ENCODE measurements at places on chromosomes 11 and 22.
A peak's percentile ranks its signal among the peaks of the same experiment; 100 is the strongest.

DNA sequence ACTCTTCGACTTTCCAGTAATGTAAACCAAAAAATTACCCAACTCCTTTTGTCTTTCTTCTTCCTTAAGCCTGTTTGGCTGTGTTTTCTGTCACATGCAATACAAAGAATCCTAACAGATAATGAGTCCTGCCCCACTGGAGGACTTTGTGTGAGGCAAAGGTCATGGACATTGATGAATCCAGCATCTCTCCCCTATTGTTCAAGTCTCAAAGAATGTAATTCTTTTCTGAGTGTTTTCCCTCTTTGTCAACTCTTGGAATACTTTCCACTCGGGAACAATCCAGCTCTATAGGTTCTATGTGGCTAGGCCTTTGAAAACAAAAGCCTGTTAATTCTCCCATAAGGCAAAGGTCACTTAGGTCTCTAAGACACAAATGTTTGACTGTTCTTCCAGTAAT is 100.7 kb downstream of the FAR1 start:
- no peaks in the 10 kb centered on the region for H3K4me1 ChIP-seq
- no peaks in the 10 kb centered on the region for H3K36me3 ChIP-seq
- peaks cover 12% of the 10 kb centered on the region for H3K27me3 ChIP-seq
- H3K4me3 ChIP-seq: no peak overlapping the region
- H3K27ac ChIP-seq: no peak overlapping the region

- DNase-seq: no peak
- no peak overlapping the region for H3K27ac ChIP-seq
- H3K4me3 ChIP-seq: no peak overlapping the region
- H3K27me3 ChIP-seq: peaks cover 29% of the 10 kb centered on the region
- no peaks in the 10 kb centered on the region for H3K4me1 ChIP-seq
- H3K36me3 ChIP-seq: no peaks in the 10 kb centered on the region
Observed at GRCh38 chr11:8192896-8193209, 24.0 kb upstream of the RIC3 start.

DNA sequence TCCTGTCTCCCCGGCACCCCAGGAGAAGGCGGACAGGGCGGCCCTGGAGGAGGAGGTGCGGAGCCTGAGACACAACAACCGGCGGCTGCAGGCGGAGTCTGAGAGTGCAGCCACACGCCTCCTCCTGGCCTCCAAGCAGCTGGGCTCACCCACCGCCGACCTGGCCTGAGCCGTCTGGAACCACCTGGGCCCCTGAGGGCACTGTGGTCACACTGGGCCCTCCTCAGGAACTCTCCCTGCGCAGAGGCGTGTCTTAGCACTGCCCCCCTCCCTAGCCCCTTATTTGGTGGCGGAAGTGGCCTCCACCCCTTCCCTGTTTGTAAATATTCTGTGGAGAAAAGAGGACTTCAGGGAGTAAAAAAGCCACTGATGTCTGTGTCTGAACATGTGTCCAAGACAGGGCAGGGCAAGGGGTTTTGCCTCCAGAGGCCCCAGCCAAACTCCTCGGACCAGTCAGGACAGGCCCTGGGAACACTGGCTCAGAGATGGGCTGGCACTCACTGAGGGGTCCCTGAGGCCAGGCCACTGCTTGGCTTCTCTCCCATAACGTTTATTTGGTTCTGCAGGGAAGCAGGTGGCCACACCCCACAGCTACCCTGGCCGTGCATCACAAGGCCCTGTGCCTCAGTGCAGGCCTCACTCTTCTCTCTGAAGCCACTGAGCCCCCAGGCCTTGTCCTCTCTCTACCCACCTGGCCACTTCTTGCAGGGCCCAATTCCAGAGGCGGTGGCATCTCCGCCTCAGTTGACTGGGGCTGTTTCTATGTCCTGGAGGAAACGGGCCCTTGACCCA is 12.0 kb downstream of the RELA start:
- no peak for DNase-seq
- no peak overlapping the region for H3K27ac ChIP-seq
- no peak overlapping the region for H3K4me3 ChIP-seq
- no peaks in the 10 kb centered on the region for H3K27me3 ChIP-seq

- H3K4me3 ChIP-seq: no peak overlapping the region
- H3K27ac ChIP-seq: peak overlapping the region; percentile 84
- H3K27me3 ChIP-seq: no peaks in the 10 kb centered on the region
- DNase-seq: peak; percentile 95
- H3K4me1 ChIP-seq: peaks cover 27% of the 10 kb centered on the region
Observed at GRCh38 chr22:36081023-36081431, 52.4 kb upstream of the RBFOX2 start.

DNA sequence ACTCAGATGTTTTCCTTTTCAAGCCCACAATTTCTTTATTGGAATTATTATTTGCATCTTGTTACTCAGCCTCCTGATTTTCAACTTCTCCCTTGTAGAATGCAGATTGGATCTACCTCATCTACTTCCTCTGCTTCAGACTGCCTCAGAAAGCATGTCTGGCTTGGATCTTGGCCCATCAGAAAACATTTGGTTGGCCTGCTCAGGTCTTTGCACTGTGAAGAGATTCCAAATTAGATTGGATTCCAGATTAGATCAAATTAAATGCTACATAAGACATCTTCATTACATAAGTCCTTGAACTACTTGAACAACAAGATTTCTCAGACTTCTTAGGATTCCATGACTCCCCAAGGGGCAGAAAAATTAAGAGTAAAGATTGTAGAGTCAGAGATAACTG is 358.0 kb downstream of the DLG2 start:
- H3K36me3 ChIP-seq: no peaks in the 10 kb centered on the region
- H3K27me3 ChIP-seq: no peaks in the 10 kb centered on the region
- no peaks in the 10 kb centered on the region for H3K4me1 ChIP-seq
- no peak for DNase-seq
- H3K27ac ChIP-seq: no peak overlapping the region
- no peak overlapping the region for H3K4me3 ChIP-seq

DNA sequence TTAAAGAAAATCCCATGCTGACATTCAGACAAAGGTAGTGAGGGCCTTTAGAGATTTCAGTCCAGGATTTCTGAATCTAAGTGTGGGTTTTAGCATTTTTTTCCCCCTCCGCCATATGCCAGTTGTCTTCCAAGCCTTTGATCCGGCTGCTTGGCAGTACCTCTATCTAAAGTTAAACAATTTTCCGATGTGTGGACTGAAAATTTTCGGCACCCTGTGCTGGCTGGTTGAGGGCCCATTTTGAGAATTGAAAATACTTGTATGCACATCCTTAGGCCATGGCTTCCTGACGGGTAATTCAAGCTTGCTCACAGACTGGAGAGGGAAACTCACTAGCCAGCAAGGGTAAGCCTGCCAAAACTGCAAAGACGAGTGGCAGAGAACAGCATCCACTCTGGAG is 131.9 kb upstream of the NARS2 start:
- H3K36me3 ChIP-seq: no peaks in the 10 kb centered on the region
- H3K4me3 ChIP-seq: no peak overlapping the region
- no peaks in the 10 kb centered on the region for H3K4me1 ChIP-seq
- no peaks in the 10 kb centered on the region for H3K27me3 ChIP-seq

DNA sequence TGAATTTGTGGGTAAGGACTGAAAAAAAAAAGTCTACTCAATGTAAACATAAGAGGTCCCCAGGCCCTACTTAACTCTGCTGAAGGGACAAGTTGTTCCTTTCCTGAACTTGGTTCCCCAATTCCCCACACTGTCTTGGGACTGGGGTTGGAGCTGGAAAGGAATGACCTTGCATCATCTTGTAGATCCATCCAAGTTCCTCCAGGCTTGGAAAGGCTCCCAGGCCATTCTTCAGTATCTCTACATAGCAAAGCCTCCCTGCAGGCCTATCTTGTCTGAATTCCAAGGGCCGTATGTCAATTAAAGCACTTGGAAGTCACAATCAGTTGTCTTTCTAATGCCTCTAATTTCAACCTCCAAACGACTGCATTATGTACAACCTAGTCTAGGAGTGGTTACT is 361.2 kb downstream of the TMEM135 start:
- peak; percentile 34 for DNase-seq

DNA sequence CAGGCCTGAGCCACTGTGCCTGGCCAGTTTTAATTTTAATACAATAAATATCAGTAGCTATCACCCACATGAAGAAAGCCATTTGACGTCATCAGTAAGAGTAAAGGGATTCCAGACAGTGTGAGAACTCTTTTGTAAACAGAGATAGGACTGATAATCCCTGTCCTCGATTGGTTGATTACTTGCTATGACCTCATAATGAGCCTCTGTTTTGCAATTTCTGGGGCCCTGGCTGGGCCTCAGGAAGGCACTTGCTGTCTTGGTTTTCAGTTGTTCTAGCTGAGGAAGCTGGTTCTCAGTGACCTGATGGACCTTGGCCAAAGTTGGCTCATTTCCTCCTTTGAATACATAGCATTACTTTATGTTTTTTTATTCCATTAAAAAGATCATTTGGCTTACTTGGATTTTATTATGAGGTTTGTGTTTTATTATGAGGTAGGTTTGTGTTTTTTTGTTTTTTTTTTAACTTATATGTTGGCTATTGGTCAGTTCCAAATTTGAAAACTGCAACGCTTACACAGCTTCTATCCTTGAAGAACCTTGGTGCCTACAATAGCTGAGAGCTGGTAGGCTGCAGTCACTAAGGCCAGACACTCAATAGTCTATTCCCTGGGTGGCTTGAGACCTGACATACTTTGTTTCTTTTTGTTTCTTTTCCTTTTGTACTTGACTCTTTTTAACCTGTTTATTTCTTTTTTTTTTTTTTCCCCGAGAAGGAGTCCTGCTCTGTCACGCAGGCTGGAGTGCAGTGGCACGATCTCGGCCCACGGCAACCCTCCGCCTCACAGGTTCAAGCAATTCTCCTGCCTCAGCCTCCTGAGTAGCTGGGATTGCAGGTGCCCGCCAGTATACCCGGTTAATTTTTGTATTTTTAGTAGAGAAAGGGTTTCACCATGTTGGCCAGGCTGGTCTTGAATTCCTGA is 20.0 kb downstream of the MARK2 start:
- peaks cover 5% of the 10 kb centered on the region for H3K4me1 ChIP-seq
- H3K4me3 ChIP-seq: no peak overlapping the region
- no peaks in the 10 kb centered on the region for H3K36me3 ChIP-seq
- DNase-seq: peak; percentile 50

GRCh38 chr11:1534682-1535081 is 37.4 kb downstream of the DUSP8 start:
- peak; percentile 29 for DNase-seq
- H3K4me3 ChIP-seq: no peak overlapping the region
- H3K4me1 ChIP-seq: peaks cover 26% of the 10 kb centered on the region
- H3K27me3 ChIP-seq: peaks cover 13% of the 10 kb centered on the region

DNA sequence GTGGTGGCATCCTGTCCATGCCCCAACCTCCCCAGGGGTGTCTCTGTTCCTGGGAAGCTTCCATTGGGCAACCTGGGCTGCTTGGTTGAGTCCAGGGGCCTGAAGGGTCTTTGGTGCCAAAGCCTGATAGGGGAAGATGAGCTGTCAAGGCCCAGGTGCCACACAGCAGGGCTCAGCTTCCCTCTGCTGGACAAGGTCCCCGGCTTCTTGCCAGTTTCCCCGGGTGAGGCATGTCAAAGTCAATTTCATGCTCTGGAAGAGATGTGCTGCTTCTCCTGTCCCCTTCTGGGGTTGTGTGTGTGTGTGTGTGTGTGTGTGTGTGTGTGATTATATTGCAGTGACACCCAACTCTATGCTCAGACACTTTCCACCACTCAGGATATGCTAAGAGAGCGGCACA is 26.9 kb downstream of the TP53I11 start:
- H3K4me3 ChIP-seq: no peak overlapping the region
- no peak for DNase-seq
- H3K4me1 ChIP-seq: no peaks in the 10 kb centered on the region
- H3K27ac ChIP-seq: no peak overlapping the region
- H3K36me3 ChIP-seq: no peaks in the 10 kb centered on the region
- H3K27me3 ChIP-seq: 0 out of 2 replicates have a peak, but pooled peaks cover 6% of the 10 kb centered on the region

DNA sequence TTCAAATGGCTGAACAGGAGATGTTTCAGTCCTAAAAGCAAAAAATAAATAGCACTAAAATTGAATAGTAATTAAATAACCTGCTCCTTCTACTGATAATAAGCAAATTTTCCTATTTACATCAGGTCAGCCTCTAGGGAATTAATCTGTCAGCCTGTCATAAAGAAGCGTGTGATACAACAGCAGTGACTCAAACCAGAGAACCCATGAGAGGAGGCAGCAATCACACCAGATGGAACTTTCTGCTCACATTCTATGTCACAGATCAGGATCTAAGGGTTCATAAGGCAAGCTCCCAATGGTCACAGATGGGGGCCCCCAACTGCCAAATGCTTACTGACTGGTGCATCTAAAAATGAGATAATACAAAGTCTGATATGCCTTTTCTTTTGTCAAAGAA is 41.1 kb downstream of the RBFOX2 start:
- 0 out of 2 replicates have a peak overlapping the region, but pooled peaks have one; percentile 11 for H3K27ac ChIP-seq
- DNase-seq: peak; percentile 81
- peaks cover 38% of the 10 kb centered on the region for H3K4me1 ChIP-seq
- no peaks in the 10 kb centered on the region for H3K27me3 ChIP-seq

GRCh38 chr22:50470491-50470890 is 4.3 kb downstream of the SBF1 start:
- H3K27ac ChIP-seq: no peak overlapping the region
- peaks cover 27% of the 10 kb centered on the region for H3K4me1 ChIP-seq
- no peak for DNase-seq
- H3K36me3 ChIP-seq: no peaks in the 10 kb centered on the region
- no peaks in the 10 kb centered on the region for H3K27me3 ChIP-seq
- H3K4me3 ChIP-seq: no peak overlapping the region

DNA sequence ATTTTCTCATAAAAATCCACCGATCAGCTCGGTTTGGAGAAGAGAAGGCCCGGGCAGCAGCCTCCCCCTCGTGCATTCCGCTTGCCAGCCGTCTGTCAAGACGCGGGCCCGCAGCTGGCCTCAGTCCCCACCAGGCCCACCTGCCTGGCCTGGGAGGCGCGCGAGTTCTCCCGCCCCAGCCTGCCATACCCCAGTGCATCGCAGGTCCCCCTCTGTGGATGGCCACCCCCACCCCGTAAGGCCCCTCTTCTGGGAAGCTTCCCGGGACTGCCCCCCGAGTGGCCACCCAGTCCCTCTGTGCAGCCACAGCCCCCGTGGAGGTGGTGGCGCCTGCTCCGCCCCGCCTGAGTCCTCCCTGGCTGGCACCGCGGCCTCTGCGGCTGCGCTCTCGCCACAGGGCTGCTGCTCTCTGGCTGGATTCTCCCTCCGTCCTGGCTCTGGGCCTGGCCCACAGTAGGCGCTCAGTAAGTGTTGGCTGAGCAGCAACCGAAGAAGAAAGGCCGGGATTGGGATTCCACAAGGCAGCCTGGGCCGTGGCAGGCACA is 74.0 kb upstream of the TCF20 start:
- no peaks in the 10 kb centered on the region for H3K27me3 ChIP-seq
- no peaks in the 10 kb centered on the region for H3K4me1 ChIP-seq
- H3K27ac ChIP-seq: no peak overlapping the region
- peak overlapping the region; percentile 23 for H3K4me3 ChIP-seq

GRCh38 chr22:48806227-48806781 is 1021.4 kb downstream of the BRD1 start:
- no peaks in the 10 kb centered on the region for H3K36me3 ChIP-seq
- H3K4me3 ChIP-seq: no peak overlapping the region
- H3K4me1 ChIP-seq: no peaks in the 10 kb centered on the region
- no peak overlapping the region for H3K27ac ChIP-seq

DNA sequence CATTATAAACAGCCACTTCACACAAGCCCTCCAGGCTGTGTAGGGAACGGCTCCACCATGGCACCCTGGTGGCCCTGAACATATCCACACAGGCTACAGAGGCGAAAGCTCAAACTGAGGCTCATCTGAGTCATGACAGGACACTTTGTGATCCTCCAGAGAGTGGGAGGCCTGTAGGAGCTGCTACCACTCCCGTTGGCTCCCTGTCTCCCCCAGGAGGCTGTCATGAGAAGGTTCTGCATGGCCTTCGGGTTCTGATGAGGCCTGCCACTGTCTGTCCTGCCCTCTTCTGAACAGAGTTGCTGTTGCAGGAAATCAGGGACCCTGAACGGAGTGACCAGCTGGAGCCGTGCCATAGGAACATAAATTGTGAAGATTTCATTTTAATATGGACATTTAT is 23.8 kb upstream of the ALDH3B2 start:
- H3K27me3 ChIP-seq: peaks cover 19% of the 10 kb centered on the region
- no peaks in the 10 kb centered on the region for H3K36me3 ChIP-seq
- no peaks in the 10 kb centered on the region for H3K4me1 ChIP-seq

Measured in GM23248 (cell line).